ENCODE measurements at places on chromosomes 1 and 21. TPM values are rescaled to one million over a fixed set of nuclear protein-coding genes. Genes with fewer than 3 reads are reported as not detected.

C1orf185 gene
- total RNA-seq, result not detected

PKLR gene
- total RNA-seq, result not detected

DNA sequence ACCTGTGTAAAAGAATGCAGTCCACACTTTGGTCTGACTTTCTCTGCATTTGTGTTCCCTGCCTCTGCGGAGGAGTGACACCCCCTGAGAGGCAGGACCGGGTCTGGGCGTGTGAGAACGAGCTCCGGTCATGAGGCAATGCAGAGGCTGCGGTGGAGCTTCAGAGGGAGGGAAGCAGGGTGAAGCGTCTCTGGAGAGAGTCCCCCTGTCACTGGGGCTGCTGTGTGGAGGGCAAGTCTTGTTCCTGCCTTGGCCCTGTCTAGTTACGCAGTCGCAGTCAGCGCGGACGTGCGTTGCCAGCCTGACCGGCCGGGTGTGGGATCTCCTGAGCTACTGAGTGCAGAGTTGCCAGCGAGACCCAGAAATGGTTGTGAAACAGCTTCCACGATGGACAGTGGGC, 48.5 kb downstream of the BACE2 start:
- peaks cover 9% of the 10 kb centered on the region for H3K4me1 ChIP-seq
- DNase-seq, result no peak
- no peaks in the 10 kb centered on the region for H3K27me3 ChIP-seq
- no peak overlapping the region for H3K4me3 ChIP-seq
- no peaks in the 10 kb centered on the region for H3K36me3 ChIP-seq
- H3K27ac ChIP-seq, result no peak overlapping the region

DNA sequence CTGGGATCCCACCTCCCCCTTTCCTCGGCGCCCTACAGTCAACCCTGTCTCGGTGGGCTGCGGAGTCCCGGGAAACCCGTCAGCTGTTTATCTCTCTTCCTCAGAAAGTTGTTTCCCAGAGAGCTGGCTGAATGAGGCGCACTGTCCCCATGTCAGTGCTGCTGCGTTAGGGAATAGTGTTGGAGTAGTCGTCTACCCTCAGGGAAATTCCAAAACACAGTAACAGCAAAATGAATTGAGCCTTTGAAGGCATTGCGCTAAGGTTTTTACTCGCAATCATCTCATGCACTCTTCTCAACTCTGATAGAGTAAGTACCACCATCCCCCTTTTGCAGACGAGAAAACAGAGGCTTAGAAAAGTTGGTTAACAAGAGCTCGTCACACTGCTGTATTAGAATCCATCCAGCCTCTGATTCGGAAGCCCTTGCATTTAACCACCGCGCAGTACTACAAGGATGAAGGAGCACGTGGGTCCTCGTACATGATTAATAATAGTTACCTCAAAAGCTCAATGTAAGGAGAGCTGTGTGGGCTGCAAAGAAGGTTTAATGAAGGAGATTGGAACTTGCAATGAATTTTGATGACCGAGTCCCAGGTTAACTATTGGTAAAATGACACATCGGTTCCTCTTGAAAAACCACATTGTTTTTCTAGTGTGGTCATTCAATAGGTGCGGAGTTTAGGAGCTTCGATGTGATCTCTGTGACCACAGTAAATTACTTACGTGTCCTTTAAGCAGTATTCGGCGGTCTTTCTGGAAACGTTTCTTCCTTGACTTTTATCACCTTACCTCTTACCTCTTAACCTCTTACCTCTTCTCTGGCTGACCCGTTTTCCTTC, 788 bp upstream of the EDEM3 start:
- H3K36me3 ChIP-seq, result no peaks in the 10 kb centered on the region
- H3K27ac ChIP-seq, result peak overlapping the region; percentile 73
- H3K4me1 ChIP-seq, result no peaks in the 10 kb centered on the region

- peak; percentile 46 for DNase-seq
- H3K4me1 ChIP-seq, result peaks cover 23% of the 10 kb centered on the region
- no peaks in the 10 kb centered on the region for H3K27me3 ChIP-seq
- H3K27ac ChIP-seq, result no peak overlapping the region
Observed at GRCh38 chr1:208203127-208203847, 40.9 kb downstream of the PLXNA2 start.

CD247 gene
- total RNA-seq, result not detected

- H3K4me3 ChIP-seq, result no peak overlapping the region
- no peak for DNase-seq
- no peaks in the 10 kb centered on the region for H3K27me3 ChIP-seq
- no peak overlapping the region for H3K27ac ChIP-seq
Observed at GRCh38 chr1:30532621-30533020, 190.8 kb downstream of the MATN1 start.

DNA sequence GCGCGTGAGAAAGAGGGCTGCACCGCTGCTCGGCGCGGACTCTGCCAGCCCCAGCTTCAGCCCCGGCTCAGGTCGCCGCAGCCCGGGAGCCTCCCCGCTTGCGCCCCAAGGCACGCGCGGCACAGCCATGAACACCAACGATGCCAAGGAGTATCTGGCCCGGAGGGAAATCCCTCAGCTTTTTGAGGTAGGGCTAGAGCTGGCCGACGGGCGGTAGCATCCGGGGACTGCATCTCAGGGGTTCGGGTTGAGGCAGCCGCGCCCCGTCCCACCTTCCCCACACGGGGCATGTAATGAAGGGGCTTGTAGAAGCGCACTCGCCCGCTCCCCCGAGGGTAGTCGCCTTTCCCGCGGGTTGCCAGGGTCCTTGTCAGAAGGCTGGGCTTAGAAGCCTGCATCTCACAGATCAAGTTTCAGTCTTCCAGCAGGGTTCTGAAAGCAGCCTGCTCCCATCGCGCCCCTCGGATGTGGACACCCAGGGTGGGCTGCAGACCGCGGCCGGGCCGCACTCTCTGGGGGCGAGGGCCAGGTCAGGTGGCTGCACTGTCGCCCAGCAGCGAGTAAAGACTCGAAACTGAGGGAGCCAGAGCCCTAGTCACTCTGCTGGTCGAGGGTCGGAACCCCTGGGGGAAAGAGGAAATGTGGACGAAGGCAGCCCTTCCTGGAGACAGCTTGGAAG, 507 bp downstream of the AK5 start:
- H3K36me3 ChIP-seq, result no peaks in the 10 kb centered on the region
- H3K4me3 ChIP-seq, result peak overlapping the region; percentile 91
- 0 out of 2 replicates have a peak, but pooled peaks cover 2% of the 10 kb centered on the region for H3K4me1 ChIP-seq
- H3K27me3 ChIP-seq, result no peaks in the 10 kb centered on the region
- peak; percentile 35 for DNase-seq

OR10J4 gene
- not detected for total RNA-seq

GRCh38 chr1:163083690-163084089, 14.5 kb downstream of the RGS4 start:
- DNase-seq, result peak; percentile 70
- no peaks in the 10 kb centered on the region for H3K27me3 ChIP-seq
- H3K27ac ChIP-seq, result no peak overlapping the region

DNA sequence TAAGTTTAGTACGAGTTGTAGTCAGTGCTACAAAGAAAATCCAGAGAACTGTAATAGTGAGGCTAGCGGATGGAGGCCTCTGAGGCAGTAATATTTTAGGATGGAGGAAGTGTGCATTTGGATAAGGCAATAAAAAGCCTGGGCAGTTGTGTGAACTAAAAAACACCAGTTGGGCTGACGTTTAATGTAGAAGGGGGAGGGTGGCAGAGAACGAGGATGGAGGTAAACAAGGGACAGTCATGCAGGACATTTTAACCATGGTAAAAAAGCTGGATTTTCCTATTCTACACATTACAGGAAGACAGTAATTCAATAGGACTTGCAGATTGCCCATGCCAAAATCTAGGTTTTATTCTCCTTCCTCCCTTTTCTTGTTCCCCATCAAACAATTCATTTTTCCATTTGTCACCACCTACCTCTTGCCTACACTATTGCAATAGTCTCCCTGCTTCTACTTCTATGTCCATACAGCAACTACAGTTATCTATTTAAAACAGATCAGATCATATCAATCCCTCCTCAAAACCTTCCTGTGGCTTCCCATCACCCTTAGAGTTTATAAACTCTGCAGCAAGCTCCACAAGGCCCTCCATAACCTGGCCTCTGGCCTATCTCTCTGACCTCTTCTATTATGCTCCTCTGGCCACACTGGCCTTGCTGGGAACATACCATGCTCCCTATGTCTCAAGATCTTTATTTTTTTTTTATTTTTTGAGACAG, 27.7 kb downstream of the ERO1B start:
- no peaks in the 10 kb centered on the region for H3K4me1 ChIP-seq
- no peaks in the 10 kb centered on the region for H3K36me3 ChIP-seq
- H3K27ac ChIP-seq, result no peak overlapping the region
- no peak overlapping the region for H3K4me3 ChIP-seq
- DNase-seq, result no peak
- H3K27me3 ChIP-seq, result no peaks in the 10 kb centered on the region

DNA sequence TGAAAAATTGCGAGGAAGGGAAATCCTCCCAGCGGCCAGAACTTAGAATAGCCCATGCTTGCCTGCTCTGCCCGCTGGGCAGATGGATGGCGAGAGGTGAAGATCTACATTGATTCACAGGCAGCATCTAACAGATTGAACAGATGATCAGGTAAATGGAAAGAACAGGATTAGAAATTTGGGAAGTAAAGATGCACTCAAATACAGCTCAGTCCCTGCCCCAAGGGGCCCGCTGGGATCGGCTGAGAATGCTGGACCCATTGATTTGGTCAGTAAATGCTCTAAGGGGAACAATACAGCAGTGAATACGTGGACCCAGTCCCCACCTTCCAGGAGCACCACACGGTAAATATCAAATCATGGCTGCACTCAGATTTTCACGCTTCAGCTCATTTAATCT, 248.2 kb downstream of the MATN1 start:
- no peaks in the 10 kb centered on the region for H3K27me3 ChIP-seq
- no peaks in the 10 kb centered on the region for H3K36me3 ChIP-seq
- DNase-seq, result no peak

- H3K4me1 ChIP-seq, result no peaks in the 10 kb centered on the region
- peak within 1 kb of the TSS; percentile 51 for H3K4me3 ChIP-seq
- no peaks in the 10 kb centered on the region for H3K36me3 ChIP-seq
- no peaks in the 10 kb centered on the region for H3K27me3 ChIP-seq
- DNase-seq, result peak; percentile 53
Observed at GRCh38 chr1:44842862-44843655, at the start of gene PTCH2. PTCH2 (minus strand) TSS chr1:44843253; CDS start chr1:44842932, 321 bp downstream.

DNA sequence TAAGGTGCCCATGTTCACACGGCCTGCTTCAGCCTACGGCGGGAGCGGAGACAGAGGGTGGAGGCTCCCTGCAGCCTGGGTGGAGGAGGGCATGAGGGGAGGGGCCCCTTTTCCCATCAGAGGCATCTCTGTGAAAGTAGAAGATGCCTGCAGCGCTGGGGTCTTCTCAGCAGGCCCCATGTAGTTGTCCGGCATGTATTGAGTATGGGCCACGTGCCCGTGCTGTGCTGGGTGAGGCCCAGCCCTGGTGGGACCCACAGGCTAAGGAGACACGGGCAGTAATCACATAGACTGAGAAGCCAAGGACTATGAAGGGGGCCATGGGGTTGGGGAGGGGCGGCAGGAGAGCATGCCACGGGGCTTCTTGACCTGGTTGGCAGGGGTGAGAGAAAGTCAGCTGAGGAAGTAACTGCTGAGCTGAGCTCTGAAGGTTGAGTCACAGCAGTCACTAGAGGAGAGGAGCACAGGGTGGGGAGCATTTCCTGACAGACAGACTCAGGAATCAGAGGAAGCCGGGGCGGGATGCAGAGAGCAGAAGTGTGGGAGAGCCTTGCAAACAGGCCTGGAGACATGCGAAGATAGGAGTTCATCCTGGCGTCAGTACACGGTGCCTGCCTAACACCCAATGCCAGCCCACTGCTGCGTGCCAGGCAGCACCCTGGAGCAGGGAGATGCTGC, 21.6 kb downstream of the PSEN2 start:
- H3K27ac ChIP-seq, result no peak overlapping the region
- H3K36me3 ChIP-seq, result peaks cover 15% of the 10 kb centered on the region
- no peak overlapping the region for H3K4me3 ChIP-seq
- no peaks in the 10 kb centered on the region for H3K27me3 ChIP-seq
- DNase-seq, result peak; percentile 52

DNA sequence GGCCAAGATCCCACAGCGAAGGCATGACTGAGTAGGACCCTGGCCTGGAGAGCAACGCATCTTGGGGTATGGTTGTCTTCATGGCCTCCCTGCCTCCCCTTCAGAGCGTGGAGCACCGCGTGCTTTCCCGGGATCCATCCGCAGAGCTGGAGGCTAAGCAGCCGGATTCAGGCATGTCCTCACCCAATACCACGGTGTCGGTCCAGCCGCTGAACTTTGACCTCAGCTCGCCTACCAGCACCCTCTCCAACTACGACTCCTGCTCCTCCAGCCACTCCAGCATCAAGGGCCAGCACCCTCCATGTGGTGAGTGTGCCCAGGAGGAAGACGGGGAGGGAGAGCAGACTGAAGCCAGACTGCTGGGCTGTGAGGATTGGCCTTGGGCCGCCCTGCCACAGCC, 19.8 kb downstream of the ESPN start:
- H3K36me3 ChIP-seq, result no peaks in the 10 kb centered on the region
- peaks cover 63% of the 10 kb centered on the region for H3K27me3 ChIP-seq
- H3K4me3 ChIP-seq, result no peak overlapping the region
- peaks cover 1% of the 10 kb centered on the region for H3K4me1 ChIP-seq
- DNase-seq, result no peak

CDC42BPA gene
- total RNA-seq, result 36.4 TPM

- H3K4me1 ChIP-seq, result no peaks in the 10 kb centered on the region
- no peaks in the 10 kb centered on the region for H3K27me3 ChIP-seq
- peak; percentile 56 for DNase-seq
- H3K4me3 ChIP-seq, result no peak overlapping the region
Observed at GRCh38 chr1:235430991-235431390, 63.8 kb downstream of the TBCE start.

GRCh38 chr1:10868599-10868965, 72.1 kb upstream of the CASZ1 start:
- H3K4me3 ChIP-seq, result no peak overlapping the region
- DNase-seq, result no peak
- H3K4me1 ChIP-seq, result peaks cover 7% of the 10 kb centered on the region
- H3K36me3 ChIP-seq, result no peaks in the 10 kb centered on the region
- no peak overlapping the region for H3K27ac ChIP-seq

- H3K27me3 ChIP-seq, result peaks cover 2% of the 10 kb centered on the region
- H3K4me3 ChIP-seq, result no peak overlapping the region
- no peak for DNase-seq
- H3K36me3 ChIP-seq, result no peaks in the 10 kb centered on the region
- no peak overlapping the region for H3K27ac ChIP-seq
- H3K4me1 ChIP-seq, result no peaks in the 10 kb centered on the region
Observed at GRCh38 chr21:29771491-29772066, 168.2 kb downstream of the GRIK1 start.

DNA sequence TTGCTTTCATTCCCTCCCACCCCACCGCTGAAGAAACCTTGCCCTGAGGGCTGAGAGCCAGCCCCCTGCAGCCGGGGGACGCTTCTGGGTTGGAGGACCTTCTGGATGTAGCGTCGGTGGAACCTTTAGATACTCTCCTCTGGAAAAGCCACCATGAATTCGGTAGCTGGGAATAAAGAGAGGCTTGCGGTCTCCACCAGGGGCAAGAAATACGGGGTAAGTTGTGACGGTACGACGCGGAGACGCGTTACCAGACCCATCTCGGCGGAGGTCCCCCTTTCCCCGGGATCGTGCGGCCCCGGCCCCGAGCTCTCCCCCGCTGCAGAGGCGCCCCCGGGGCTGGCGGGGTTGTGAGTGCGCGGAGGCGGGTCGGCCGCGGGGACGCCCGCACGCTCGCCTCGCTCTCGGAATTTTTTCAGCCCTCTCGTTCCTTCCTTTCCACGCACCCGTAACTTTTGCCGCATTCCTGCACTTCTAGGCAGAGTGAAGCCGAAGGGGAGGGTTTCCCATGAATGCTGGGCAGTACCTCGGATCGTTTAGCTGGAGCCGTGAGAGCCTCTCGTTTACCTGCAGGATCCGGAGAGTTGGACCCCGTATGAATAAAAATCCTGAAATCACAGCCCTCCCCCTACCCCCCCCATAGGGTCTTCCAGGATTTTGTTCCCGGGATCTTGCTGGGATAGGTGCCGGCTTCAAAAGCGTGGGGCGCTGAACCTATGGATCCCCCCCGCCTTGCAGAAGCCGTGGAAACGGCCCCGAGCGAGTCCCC, 671 bp downstream of the KIF26B start:
- peak; percentile 15 for DNase-seq
- peak overlapping the region; percentile 86 for H3K4me3 ChIP-seq
- peaks cover 3% of the 10 kb centered on the region for H3K36me3 ChIP-seq
- H3K27ac ChIP-seq, result peak overlapping the region; percentile 4

FNDC10 gene
- 0.28 TPM for total RNA-seq
